Activated CD4-positive, alpha-beta T cell treated with anti-CD3 and anti-CD28 coated beads for 36 hours (primary cell): ENCODE measurements at places on chromosomes 1 and 21.
A peak's percentile ranks its signal among the peaks of the same experiment; 100 is the strongest.

- no peak for DNase-seq
Measured at GRCh38 chr1:180837020-180837419, 75.7 kb upstream of the KIAA1614 start.

- no peak for DNase-seq
Measured at GRCh38 chr1:40096646-40096976, 441 bp downstream of the PPT1 start.

DNA sequence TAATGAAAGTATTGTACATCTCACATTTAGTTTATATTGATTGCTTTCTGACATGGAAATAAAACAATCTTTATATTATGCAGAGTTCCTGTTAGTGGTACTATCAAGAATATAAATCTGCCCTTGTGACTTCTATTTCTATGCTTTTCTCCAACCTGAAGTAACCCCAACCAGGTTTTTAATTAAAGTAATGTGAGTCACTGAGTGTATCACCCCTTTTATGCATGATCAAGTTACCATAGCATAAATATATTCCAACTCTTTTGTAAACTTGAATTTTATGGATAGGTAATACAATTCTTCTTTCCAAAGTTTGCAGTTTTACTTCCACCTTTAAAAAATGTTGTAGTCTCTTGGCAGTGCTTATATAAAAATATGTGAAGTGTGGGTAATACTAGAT, 532.3 kb downstream of the USP25 start:
- DNase-seq: no peak

DNA sequence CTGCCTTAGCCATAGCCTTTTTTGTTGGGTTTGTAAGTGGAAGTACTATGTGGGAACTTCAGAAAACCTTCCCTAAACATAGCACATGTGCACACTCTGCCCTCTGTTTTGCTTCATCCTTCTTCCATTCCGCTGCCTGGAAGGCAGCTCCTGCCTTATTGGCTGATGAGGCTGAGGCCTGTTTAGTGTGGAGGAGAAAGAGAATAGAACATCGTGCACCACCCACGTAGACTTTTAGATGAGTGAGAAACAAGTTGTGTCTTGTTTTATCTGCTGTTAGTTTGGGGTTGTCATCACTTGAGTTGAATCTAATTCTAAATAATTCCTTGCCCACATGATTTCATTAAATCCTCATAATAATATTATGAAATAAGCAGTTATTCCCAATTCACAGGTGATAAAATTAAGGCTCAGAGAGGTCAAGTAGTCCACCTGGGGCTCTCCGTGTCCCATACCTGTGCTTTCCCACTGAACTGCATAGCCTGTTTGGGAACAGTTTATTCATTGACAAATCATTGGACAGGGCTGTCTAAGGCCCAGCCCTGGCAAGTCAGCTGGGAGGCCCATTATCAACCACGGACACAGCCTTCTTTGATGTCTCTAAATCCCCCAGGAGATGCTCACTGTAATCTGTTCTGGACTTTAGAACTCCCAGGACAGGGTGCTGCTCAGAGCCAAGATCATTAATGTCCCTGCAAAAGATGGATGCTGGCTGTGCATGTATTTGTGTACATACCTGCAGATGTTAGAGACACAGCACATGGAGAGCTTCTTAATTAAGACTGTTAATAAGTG, 93.0 kb downstream of the ABCA4 start:
- no peak for DNase-seq

- peak; percentile 22 for DNase-seq
Measured at GRCh38 chr1:1210726-1211540, 3.0 kb downstream of the TNFRSF4 start.
